ENCODE measurements at places on chromosomes 7 and 10.

- DNase-seq = no peak
These were observed 299.7 kb upstream of the CSTF2T start for GRCh38 chr10:51999096-51999495.

DNA sequence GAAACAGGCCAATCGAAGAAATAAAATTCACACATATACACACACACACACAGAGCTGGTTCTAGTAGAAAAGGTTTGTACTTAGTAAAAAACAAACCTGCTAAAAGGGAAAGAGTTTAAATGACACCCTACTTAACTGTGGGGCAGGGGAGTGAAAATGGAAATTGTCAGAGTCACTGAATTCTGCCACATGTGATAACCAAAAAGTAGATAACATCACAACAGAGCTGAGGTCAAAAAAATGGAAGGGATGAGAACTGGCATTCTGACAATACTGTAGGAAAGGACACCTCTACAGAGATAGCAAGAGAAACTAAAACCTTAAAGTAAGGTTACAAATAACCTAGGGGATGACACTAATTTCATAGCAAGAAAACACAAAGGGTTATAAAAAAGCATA, 74.6 kb downstream of the CACUL1 start:
- no peak for DNase-seq

- no peak for DNase-seq
These were observed 176.6 kb upstream of the PRKCQ start for GRCh38 chr10:6756716-6757115.

DNA sequence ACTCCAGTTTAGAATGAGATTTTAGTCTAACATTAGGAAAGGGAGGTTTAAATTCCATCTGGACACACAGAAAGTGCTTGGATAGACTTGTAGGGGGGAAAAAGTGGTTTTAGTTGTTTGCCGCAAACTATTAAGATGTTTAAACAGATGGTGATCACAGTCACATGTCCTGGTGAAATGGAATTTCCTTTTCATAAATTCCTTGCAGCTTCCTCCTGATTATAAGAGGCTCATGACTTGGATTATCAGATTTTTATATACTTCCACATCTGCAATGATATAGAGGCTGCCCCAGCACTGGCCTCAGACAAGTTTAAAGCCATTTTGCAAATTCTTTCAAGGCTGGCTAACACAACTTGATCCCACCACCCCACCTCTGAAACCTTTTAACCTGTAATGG, 106.4 kb upstream of the ARMC3 start:
- no peak for DNase-seq

DNA sequence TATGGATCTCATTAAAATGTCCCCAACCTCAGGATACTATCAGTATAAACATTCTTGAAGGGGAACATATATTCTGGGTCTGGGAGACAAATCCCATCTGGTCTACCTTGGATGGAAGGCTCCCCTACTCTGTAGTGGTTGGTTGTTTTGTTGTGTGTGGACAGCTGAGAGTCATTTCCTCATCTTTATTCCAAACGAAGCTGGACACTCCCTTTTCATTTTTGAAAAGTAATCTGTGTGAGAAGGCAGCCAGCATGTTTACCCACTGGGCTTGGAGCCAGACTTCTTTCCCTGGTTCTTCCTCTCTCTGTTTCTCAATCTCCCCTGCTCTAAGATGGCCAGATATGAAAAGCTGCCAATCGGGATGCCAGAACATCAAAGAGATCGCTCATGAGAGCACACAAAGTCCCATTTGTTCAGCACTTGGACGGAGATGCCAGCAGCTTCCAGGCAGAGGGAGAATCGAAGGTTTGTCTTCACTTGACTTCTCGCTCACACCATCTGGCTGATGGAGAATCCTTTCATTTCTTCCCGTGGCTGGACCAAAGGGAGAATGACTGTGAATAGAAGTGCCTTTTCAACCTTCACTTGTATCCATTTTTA, 108.1 kb upstream of the AGR3 start:
- DNase-seq = no peak

DNA sequence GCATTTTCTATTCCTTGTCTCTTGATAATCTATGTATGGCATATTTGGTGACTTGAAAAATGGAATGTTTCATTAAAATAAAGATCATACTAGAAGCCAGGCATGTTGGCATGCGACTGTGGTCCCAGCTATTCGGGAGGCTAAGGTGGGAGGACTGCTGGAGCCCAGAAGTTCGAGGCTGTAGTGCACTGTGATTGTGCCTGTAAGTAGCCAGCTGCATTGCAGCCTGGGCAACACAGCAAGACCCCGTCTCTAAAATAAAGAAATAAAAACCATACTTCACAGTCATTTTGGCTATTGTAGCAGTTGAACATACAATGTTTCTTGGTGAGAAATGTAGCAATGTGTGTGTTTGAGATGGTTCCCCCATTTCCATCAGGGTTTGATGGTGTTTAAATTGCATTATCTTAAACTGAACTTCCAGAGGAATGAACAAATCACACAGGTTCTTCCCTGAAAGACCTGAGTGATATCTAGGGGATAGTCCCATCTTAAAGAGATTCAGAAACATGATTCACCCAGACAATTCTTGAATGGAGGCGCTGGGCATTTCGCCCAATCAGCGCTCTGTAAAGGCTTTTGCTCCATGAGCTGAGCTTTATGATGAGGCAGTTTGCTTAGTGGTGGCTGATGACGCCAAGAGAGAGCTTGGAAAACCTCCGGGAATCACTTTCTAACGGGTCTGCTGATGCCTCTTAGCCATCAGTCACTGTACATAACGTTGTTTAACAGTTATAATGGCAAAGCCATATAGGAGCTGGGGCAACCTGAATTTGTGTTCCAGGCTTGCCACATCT, 19.4 kb upstream of the BTBD16 start:
- DNase-seq = no peak

DNA sequence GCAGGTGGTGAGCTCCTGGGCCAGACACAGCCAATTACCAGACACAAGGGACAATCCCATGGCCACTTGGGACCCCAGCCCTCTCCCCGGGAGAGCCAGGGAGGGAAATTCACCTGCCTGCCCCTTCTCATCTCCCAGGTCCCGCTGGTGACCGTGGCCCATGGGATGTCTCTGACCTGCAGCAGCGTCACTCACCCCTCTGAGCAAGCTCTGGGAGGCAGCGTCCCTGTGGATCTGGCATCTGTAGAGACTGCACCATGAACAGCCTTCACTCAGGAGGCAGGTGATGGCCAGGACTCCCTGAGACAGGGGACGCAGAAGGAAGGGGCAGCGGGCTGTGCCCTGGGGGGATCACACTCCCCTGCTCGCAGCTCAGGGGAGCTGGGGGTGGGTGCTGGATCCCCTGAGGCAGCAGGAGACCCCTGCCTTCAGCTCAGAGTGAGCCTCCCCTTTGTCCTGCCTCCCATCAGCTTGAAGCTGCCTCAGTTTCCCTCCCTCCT, 90.8 kb downstream of the FOXL3 start:
- no peak for DNase-seq

GRCh38 chr10:77911535-77912123, 14.9 kb downstream of the DLG5 start:
- DNase-seq = no peak

DNA sequence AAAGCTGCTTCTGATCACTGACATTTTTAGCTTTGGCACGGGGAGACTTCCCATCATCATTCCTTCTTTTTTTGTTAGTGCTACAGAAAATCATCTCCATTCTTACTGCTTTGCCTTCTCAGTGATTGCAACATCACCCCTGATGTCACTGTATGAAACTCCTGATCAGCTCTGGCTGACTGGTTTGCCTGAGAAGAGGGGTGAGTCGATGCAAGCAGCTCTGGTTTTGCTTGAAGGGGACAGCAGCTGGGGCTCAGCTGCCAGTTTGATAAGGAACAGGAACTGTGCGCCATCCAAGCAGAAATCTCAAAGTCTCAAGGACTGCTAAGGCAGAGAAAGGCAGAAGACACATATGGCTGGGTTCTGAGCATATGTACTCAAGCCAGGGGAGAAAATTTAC, 808.5 kb upstream of the CELF2 start:
- DNase-seq = no peak

DNA sequence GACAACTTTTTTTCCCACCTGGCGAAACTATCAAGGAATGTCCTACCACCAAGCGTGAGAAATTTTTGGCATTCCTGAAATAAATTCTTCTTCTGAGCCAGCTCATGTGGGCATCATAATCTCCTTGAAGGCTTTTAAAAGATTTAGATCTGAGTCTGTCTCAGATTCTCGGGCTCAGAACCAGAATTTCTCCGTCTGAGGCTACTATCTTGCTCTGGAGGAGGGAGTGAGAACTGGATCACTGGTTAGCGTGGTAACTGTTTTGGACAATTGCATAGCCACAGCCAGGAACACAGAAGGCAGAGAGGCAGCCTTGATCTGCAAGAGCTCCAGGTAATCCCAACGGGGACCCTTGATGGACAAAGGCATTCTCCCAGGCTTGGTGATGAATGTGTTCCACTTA, 1.0 kb upstream of the PLAC9 start:
- no peak for DNase-seq

GRCh38 chr7:50739744-50740435, 42.8 kb downstream of the GRB10 start:
- DNase-seq = no peak

DNA sequence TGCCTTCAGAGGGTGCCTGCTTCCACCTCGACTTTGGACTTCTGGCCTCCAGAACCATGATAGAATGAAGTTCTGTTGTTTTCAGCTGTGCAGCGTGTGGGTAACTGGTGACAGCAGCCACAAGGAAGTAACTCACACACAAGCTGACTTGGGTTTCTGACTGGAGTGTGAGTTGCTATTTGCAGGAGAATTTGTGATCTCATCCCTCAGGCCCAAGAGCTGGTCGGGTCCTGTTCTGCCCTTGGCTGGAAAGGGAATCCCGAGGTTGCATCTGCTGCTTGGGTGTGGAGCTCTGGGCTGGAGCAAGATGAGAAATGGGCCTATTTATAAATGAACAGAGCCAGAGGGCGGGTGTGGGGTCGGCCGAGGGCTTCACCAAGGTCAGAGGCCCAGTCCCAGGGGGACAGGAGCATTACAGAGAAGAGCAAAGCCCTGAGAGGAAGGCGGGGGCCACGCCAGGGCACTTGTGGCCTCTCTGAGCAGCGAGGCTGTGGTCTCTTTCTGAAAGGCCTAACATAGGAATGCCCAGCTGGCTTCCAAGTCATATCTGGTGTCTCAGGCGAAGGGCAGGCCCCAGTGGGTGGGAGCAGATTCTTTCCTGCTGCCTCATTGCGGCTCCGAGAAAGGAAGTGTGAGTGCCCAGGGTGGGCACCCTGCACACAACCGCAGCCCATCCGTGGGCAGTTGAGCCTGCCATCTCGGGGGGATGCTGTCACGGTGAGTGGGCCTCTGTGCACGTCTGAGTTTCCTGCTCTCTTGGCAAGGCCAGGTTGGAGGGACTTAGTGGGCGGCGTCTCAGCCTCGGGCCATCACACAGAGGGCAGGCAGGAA, 26.5 kb upstream of the C10orf71 start:
- DNase-seq = no peak

DNA sequence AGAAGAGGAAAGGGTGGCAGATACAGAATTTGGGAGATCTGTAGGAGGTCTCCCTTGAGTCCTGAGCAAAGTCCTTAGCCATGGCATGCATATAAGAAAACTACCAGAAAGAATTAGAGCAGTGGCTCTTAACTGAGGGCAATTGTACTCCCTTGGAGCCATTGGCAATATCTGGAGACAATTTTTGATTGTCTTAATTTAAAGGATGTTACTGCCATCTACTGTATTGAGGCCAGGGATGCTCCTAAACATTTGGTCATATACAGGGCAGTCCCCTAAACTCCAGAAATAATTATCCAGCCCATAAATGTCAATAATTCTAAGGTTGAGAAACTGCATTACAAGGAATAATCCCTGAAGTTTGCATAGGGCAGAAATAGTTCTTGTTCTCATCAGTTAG, 136.4 kb upstream of the ODAD2 start:
- no peak for DNase-seq

GRCh38 chr7:117008886-117009531, 55.7 kb downstream of the ST7 start:
- DNase-seq = no peak

DNA sequence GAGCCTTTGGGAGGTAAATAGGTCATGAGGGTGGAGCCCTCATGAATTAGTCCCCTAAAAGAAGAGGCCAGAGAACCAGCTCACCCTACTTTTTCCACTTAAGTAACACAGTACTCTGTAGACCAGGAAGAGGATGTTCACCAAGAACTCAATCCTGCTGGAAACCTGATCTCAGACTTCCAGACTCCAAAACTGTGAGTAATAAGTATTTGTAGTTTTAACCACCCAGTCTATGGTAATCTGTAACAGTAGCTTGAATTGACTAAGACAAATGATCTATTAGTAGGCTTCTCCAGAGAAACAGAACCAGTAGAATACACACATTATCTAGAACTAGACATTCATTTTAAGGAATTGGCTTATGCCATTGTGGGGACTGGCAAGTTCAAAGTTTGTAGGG, 51.5 kb downstream of the ANKMY2 start:
- no peak for DNase-seq

- no peak for DNase-seq
These were observed 19.0 kb upstream of the ELFN1 start for GRCh38 chr7:1651031-1651446.

- DNase-seq = no peak
These were observed 16.5 kb upstream of the IMMP2L start for GRCh38 chr7:111578754-111579153.

DNA sequence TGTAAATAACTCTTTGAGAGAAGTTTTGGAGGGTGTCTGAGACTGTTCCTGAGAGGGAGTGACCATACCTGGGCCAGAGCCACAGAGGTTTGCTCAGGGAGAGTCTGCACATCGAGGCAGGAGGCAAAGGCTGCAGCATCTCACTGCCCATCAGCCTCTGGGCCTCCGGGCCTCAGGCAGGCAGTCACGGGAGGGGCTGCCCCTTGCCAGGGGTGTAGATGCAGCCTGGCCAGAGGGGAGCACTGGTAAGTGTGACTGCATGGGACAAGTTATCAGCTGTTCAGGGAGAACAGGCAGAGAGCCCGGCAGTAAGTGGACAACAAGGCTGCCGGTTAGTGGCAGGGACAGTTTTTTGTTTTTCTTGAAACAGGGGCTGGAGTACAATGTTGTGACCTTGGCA, 55.9 kb downstream of the ZNF467 start:
- no peak for DNase-seq

- no peak for DNase-seq
These were observed 8.9 kb downstream of the MSS51 start for GRCh38 chr10:73424478-73424877.

DNA sequence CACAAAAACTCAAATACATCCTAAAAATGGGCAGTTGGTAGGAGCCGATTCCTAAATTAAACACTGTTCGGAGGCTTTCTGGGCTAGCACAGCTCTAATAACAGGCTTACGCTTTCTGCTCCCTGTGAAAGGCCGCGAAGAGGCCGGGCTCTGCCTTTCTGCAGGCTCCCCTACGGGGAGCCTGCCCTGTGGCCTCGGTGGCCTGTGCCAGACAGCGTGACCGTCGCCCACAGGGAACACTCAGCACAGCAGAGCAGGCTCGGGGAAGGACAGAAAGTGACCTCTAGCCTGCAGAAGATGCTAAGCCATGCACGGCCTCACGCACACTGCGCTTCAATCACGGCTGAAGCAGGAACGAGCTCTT, 64.2 kb downstream of the DIP2C start:
- no peak for DNase-seq

DNA sequence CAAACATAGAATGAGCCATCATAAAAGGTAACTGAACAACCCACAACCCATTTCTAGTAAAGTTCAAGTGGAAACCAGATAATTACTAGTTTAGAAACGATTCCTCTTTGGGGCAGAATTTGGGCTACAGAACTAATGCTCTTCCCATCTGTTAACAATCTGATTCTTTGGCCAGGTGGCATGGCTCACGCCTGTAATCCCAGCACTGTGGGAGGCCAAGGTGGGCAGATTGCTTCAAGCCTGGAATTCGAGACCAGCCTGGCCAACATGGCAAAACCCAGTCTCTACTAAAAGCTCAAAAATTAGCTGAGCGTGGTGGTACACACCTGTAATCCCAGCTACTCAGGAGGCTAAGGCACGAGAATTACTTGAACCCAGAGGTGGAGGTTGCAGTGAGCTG, 18.5 kb downstream of the CYP51A1 start:
- no peak for DNase-seq

Measured in NCI-H1930 (cell line).